ENCODE measurements at places on chromosomes 5 and 9.

DNA sequence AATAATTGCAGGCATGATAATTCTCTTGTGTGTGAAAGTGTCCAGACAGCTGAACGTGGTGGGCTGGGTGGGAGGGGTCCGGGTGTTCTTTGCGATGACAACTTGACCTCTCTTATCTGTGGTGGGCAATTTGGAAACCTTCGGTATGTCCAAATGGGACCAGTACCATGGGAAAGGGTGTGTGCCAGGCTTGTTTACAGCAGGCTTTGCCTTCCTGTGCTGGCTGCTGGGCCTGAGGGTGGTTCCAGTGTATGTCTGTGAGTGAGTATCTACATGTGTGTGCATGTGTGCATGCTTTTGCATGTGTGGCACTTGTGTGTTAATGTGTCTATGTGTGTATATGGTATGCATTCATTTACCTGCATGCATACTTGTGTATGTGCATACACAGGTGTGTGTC is 166.4 kb downstream of the GADD45G start:
- DNase-seq = no peak

DNA sequence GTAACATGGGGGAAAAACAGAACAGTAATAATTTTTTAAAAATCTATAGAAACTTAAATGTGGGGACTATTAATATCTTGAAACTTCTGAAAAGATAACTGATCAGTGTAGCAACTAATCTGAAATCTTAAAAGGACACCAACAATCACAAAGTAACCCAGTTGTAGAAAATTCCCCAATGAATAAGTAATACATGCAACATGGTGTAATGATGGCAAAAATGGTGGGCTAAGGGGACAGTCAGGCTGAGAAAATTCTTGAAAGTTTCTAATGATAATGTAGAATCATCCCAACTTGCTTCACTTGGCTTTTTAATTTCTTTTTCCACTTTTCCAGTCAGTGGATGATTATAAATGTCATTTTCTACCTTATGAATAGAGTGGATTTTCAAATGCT is 5.4 kb downstream of the NFIL3 start:
- no peak for DNase-seq

DNA sequence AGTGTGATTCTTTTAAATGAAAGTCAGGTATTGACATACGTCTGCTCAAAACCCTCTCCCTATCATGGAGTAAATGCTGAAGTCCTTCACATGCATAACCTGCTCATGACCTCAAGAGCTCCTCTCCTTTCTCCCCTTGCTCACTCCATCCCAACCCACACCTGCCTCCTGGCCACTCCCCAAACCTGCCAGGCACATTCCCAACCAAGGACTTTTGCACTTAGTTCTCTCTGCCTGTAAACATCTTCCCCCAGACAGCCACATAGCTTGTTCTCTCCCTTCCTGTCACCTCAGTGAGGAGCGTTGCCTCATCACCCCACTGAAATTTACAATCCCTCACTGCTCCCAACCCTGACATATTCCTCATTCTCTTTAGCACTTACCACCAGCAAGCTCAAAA is 8.7 kb downstream of the SETD9 start:
- no peak for DNase-seq

GRCh38 chr9:115413304-115413703 is 295.3 kb upstream of the TNC start:
- DNase-seq = no peak
